ENCODE measurements at places on chromosomes 11 and 22.

GRCh38 chr11:58926251-58926650, 13.0 kb upstream of the GLYATL1 start:
- no peak overlapping the region for H3K27ac ChIP-seq
- H3K36me3 ChIP-seq, result no peaks in the 10 kb centered on the region
- no peaks in the 10 kb centered on the region for H3K4me1 ChIP-seq
- no peaks in the 10 kb centered on the region for H3K27me3 ChIP-seq

- H3K36me3 ChIP-seq, result no peaks in the 10 kb centered on the region
- no peaks in the 10 kb centered on the region for H3K4me1 ChIP-seq
- H3K27me3 ChIP-seq, result no peaks in the 10 kb centered on the region
- H3K4me3 ChIP-seq, result no peak overlapping the region
- H3K27ac ChIP-seq, result no peak overlapping the region
- no peak for DNase-seq
These were observed 10.3 kb upstream of the FIBIN start for GRCh38 chr11:26983645-26984044.

DNA sequence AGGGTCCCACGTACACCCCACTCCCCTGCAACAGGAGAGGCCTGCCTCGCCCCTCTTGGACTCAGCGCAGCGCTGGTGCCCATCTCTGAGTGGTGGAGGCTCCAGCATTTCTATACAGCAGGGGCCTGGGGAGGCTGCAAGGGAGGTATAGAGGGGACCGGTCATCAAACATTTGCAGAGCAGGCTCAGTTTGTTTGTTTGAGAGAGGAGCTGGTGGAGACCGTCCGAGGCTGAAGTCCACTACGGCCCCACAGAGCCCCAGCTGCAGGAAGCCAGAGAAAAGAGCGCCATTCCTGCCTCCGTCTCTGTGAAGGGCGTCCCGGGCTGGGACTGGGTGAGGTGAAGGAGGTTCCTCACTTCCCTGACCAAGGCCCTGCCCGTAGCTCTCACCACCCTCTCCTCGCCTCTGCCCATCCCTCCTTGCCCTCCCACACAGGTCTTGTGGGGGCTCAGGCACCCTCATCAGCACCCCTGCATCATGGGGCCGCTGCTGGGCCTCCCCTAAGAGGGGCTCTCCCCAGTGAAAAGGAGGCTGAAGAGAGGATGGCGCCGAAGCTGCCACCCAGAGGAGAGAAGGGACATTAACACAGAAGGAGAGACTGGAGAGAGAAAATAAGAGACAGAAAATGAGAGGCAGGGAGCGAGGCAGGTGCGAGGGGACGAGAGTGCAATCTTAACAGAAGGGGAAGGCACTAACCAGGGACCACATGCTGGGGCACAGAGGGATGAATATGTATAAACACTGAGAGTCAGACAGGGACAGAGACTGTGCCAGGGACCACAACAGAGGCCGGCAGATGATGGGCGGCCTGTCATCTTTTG, 24.5 kb downstream of the RPUSD4 start:
- no peak overlapping the region for H3K27ac ChIP-seq
- H3K4me3 ChIP-seq, result no peak overlapping the region
- H3K4me1 ChIP-seq, result no peaks in the 10 kb centered on the region
- H3K36me3 ChIP-seq, result no peaks in the 10 kb centered on the region
- no peak for DNase-seq
- no peaks in the 10 kb centered on the region for H3K27me3 ChIP-seq

DNA sequence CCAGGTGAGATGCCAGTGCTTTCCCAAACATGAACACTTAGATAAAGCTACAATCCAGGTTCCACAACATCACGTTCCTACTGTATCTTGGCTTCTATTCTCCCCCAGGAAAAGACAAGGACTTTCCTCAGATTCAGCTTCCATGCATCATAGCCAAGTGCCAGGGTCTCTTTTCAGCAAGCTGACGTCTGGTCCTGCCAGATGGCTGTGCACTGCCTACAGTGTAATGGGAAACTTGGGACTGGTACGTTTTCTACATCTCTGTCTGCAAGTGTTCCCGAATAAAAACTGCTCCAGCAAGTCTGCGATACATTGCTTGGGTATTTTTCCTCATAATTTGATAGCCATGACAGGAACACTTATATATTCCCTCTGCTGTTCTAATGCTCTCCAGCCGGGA, 412.5 kb downstream of the FAM181B start:
- no peaks in the 10 kb centered on the region for H3K27me3 ChIP-seq
- no peak for DNase-seq
- no peak overlapping the region for H3K4me3 ChIP-seq
- H3K4me1 ChIP-seq, result no peaks in the 10 kb centered on the region
- H3K27ac ChIP-seq, result no peak overlapping the region

DNA sequence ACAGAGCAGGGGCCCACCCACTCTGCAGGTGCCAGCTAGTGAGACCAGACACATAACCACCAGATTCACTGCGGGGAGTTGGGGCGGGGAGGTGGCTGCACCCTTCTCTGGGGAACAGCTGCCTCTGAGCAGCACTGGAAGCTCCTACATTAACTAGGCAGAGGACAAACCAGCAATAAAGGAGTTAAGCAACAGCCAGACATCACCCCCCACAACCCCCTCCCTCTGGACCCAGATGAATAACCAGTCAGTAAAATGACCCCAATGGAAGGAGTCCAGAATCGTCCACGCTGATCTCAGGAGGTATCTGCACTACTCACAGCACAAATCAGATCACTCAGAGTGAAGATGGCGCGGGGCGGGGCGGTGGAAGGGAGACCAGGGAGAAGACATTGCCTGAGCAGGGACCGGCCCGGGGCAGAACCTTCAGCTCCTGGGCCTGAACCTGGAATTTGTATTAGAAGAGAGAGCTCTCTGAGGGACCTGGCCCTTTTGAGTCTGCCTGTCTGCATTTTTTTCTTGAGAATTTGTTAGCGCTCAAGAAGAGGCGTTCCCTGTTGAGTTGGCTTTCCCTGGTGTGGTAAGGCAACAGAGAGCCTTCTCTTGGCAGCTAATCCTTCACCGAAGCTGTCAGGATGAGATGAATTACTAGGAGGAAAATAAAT, 125.5 kb upstream of the NCAM1 start:
- H3K27ac ChIP-seq, result no peak overlapping the region
- H3K4me1 ChIP-seq, result no peaks in the 10 kb centered on the region
- no peaks in the 10 kb centered on the region for H3K27me3 ChIP-seq
- no peak overlapping the region for H3K4me3 ChIP-seq
- DNase-seq, result no peak

- H3K27me3 ChIP-seq, result no peaks in the 10 kb centered on the region
- DNase-seq, result peak; percentile 71
- peaks cover 5% of the 10 kb centered on the region for H3K4me1 ChIP-seq
- peak overlapping the region; percentile 34 for H3K27ac ChIP-seq
- peaks cover 67% of the 10 kb centered on the region for H3K36me3 ChIP-seq
- no peak overlapping the region for H3K4me3 ChIP-seq
These were observed 33.4 kb downstream of the APOL1 start for GRCh38 chr22:36286096-36286957.

DNA sequence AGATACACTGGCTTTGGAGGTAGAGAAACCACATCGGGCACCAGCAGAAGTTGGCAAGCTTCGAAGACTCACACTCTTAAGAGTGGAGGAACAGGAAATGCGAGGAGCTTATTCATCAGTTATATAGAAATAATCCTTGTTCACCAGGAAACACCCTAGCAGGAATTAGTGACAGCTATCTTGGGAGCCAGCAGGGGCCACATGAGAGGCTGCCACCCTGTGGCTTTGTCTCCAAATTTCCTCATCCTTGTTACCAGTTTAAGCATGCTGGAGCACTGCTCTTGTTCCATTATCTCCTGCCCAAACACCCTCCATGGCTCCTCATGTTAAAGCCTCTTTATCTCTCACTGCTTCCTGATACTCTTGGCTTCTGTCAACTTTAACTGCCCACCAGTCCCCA, 131.0 kb downstream of the PLEKHA7 start:
- H3K27ac ChIP-seq, result no peak overlapping the region
- no peak for DNase-seq
- no peaks in the 10 kb centered on the region for H3K27me3 ChIP-seq
- H3K4me3 ChIP-seq, result no peak overlapping the region
- H3K4me1 ChIP-seq, result no peaks in the 10 kb centered on the region
- H3K36me3 ChIP-seq, result no peaks in the 10 kb centered on the region

DNA sequence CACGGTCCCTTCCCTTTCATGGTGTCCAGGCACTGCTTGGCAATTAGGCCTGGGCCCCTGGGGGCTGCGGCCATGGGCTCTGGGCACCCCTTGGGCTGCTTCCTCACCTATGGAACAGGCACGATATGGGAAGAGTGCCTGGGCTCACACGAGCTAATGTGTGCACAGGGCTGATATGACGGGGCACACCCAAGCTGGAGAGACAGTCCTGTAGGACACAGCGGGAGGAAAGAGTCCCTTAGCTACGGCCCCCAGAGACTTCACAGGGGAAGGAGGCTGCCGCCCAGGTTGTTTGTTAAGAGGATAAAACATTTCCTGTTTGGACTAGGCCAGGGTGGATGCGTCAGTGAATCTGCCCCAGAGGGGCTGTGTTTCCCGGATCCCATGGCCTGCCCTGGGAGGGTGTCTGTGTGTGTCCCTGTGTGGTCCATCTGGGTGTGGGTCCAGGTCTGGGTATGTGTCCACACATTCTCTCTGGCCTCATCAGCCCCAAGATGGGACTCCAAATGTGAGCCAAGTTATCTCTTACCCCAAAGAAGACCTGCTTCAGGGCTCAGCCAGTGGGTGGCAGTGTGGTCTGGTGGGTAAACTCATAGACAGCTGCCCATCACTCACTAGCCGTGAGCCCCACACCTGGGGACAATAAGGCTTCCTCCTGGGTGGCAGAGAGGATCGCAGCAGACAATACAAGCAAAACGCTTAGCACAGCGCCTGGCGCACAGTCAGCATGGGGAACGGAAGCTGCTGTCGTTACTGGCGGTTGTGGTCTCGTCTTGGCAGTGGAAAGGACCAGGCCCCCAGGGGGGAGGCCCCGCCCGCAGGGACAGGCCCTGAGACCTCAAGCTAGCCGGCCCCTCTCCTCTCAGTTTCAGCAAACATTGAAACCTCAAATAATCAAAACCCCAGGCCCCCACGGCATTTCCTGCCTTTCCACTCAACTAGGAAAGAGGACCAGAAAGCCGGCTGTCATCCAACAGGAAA, 3.2 kb upstream of the EMID1 start:
- H3K4me1 ChIP-seq, result no peaks in the 10 kb centered on the region
- H3K36me3 ChIP-seq, result no peaks in the 10 kb centered on the region
- peak; percentile 24 for DNase-seq
- H3K27me3 ChIP-seq, result peaks cover 21% of the 10 kb centered on the region
- no peak overlapping the region for H3K27ac ChIP-seq
- no peak overlapping the region for H3K4me3 ChIP-seq

DNA sequence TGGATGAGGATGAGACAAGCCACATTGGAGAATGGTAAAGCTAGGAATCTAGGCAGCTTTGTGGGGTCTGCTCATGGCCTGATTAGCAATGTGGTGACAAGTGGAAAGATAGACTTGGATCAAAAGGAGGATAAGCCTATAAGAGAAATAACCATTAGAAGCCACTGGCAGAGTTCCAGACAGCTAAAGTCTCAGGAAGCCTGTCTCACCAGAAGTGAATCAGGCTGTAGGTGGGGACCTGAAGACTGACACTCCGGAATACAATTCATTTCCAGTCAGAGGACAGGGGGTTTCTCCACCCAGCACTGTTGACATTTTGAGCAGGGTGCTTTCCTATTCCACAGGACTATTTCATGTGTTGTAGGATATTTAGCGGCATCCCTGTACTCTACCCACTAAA, 129.7 kb downstream of the ARHGAP42 start:
- no peaks in the 10 kb centered on the region for H3K36me3 ChIP-seq
- no peak for DNase-seq
- no peaks in the 10 kb centered on the region for H3K4me1 ChIP-seq
- no peak overlapping the region for H3K27ac ChIP-seq

DNA sequence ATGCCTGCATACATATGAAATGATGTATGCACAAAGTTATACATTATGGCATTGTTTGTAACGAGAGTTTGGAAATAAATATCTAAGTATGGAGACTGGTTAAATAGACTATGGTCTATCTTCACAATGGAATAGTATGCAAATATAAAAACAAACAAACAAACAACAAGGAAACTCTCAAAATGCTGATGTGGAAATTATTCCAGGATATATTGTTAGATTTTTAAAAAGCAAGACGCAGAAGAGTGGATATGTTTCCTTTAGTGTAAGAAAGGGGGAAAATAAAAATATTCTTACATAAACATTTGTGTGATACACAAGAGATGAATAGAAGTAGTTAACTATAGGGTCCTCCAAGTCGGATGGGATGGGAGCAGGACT, 10.8 kb upstream of the CRKL start:
- H3K4me1 ChIP-seq, result peaks cover 11% of the 10 kb centered on the region
- H3K36me3 ChIP-seq, result no peaks in the 10 kb centered on the region
- H3K27me3 ChIP-seq, result no peaks in the 10 kb centered on the region
- no peak for DNase-seq

- H3K27ac ChIP-seq, result no peak overlapping the region
- DNase-seq, result peak; percentile 82
- no peaks in the 10 kb centered on the region for H3K27me3 ChIP-seq
- H3K4me3 ChIP-seq, result no peak overlapping the region
- H3K36me3 ChIP-seq, result no peaks in the 10 kb centered on the region
These were observed 418.6 kb upstream of the LRRC4C start for GRCh38 chr11:41878095-41878494.

DNA sequence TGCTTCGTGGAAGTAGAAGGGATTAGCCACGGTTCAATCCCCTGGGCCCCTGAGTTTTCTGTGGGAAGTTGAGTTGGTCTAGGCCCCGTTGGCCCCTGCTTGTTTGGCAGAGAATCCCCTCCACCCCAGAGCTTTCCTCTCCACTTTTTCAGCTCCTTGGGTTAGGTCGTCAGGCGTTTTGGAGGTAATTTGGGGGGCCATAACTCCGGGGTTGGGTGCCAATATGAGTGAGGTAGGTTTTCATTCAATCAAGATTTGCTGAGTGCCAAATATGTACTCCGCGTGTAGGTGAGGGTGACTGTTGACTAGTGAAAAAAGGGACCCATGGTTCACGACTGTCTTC, 590 bp downstream of the ATG13 start:
- peak overlapping the region; percentile 99 for H3K27ac ChIP-seq
- H3K36me3 ChIP-seq, result peaks cover 4% of the 10 kb centered on the region
- H3K4me3 ChIP-seq, result peak overlapping the region; percentile 100
- no peaks in the 10 kb centered on the region for H3K4me1 ChIP-seq
- DNase-seq, result no peak
